ENCODE measurements at places on chromosomes 5 and 9.

DNA sequence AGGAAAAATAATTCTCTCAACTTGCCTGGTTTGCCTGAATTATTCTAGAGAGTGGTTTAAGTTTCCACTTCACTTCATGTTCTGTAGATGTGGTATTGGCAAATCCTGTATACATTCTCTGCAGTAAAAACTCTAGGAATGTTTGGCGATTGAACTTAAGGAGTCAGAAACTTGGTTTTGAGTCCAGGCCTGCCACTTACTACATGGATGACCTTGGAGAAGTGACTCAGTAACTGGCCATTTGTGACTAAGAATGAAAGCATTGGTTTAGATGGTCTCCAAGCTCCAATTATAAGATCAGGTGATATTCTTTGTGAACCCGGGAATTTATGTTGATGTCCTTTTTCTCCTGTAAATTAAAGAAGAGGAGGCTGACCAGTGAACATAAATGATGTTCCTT is 233.8 kb downstream of the GAS1 start:
- DNase-seq = no peak

- DNase-seq = no peak
These were observed 11.3 kb downstream of the NINJ1 start for GRCh38 chr9:93122721-93123221.

GRCh38 chr9:95225076-95225725 is 92.3 kb downstream of the FANCC start:
- DNase-seq = no peak

DNA sequence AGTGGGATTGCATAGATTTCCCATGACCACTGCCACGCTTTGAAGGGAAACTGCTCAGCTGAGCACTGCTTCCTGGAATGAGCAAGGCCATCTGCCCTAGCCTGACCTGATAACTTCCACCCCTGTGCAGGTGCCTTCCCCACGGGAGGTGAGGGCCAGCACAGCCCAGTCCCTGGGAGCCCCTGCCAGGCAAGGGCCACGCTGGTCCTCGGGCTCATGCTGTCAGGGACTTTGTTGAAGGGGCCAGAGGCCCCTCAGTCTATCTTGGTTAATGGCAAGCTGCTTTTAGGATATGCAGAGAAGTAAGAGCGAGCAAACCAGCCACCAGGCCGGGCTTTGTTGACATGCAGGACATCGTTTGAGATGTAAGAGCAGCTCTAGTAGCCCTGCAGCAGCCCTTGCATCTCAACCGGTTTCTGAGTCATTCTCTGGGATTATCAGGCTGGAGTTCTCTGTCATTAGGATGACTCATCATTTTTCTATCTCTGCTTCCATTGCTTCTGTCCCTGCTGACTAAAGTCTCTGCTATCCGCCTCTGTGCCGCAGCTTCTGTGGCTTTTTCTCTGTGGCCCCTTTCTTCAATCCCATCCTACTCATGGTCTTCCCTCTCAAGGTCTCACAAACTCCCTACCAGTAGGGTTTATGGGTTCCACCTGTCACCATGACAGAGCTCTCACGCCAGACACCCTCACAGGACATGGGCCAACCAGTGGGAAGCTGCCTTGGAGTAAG is 30.6 kb upstream of the IQGAP2 start:
- peak; percentile 0 for DNase-seq

GRCh38 chr5:68172314-68172713 is 43.2 kb upstream of the PIK3R1 start:
- no peak for DNase-seq

All from C1 segment of cervical spinal cord (tissue), 14 donors.